NCI-H187 treated with DMSO at 0.1 percent for 48 hours (cell line): ENCODE measurements at places on chromosomes 13 and 19.

- no peak for DNase-seq
Observed at GRCh38 chr19:36254848-36255247, 39.9 kb downstream of the ZNF146 start.

DNA sequence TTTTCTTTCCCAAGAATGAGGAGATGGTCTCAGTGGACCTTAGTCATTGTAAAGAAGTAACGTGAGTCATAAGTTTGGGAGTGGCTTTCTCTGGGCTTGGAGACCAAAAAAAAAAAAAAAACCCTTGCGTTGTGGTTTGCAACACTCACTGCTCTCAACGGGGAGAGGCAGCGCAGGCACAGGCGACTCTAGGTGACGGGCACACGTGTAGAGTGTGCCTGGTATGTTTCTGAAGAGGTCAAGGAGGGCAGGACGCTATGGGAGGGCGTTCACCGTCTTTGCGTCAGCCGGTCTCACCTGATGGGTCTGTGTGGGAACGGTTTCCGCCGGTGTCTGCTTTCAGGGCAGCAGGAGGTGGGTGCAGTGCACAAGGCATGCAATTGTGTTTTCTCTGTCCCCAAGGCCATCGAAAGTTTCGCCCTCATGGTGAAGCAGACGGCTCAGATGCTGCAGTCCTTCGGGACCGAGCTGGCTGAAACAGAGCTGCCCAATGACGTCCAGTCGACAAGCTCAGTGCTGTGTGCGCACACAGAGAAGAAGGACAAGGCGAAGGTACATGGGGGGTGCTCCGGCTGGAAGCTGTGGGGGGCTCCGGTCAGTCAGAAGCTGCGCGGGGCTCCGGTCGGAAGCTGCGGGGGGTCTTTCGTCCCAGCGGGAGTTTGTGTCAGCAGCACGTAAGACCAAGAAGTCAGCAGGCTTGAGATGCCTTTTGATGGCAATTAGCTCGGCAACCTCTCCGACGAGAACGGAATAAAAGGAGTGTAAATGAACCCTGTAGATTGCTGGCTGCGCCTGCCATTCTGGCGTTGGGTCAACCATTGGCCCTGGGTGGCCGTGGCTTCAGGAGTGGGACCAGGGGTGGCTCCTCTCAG, 40.8 kb upstream of the F7 start:
- peak; percentile 75 for DNase-seq

DNA sequence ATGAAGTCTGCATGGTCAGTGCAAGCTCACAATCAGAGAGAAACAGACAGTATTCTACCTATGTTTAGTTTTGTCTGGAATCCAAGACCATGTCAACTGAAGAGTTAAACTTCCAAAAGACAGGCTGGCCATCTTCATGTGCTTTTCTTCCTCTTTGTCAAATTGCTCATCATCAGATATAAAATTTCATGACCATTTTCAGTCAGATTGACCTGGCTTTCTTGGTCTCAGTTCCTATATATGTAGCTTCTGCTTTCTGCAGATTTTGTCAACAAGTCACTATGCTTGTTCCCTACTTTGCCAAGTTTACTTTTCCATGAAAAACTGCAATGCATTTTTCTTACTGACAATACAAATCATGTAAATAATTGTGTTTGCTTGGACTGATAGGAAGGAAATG, 13.9 kb downstream of the SLC46A3 start:
- DNase-seq, result no peak

GRCh38 chr13:29427937-29428309, 167.6 kb downstream of the SLC7A1 start:
- no peak for DNase-seq

GRCh38 chr13:44272692-44273091, 100.9 kb upstream of the SERP2 start:
- no peak for DNase-seq

- DNase-seq, result no peak
Observed at GRCh38 chr13:106683179-106683578, 115.2 kb upstream of the ARGLU1 start.

DNA sequence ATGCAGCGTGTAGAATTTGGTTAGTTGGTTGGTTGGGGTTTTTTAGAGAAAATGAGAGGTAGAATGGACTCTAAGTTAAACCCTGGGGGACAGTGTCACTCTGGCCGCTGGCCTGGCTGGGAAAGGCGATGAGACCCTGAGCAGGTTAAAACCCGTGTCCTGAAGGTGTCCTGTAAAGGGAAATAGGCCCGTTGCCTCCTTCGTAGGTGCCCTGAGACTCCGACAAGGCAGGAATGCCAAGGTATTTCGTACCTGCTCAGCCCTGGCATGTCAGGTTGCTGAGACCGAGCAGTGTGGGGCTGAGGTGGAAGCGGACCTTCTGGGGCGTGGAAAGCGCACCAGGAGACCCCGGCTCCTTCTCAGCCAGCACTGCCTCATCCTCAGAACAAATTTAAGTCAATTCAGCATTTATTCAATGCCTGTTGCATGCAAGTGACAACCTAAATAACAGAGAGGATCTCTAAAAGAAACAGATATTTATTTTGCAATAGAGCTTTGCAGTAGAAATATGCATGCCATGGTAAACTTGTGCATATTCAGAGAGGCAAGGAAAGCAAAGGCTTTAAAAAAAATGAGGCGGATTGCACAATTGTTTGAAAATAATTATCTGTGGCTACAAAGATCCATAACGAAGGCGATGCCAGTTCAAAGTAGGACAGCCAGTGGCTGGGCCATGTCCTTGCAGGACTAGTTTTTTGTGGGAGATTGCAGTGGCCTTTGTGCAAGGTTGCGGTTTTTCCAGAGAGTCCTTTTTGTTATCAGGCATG, 1.4 kb upstream of the RAB20 start:
- DNase-seq, result no peak

GRCh38 chr19:57099199-57099661, 20.6 kb upstream of the USP29 start:
- DNase-seq, result no peak
